ENCODE measurements at places on chromosomes 12 and 14.

DNA sequence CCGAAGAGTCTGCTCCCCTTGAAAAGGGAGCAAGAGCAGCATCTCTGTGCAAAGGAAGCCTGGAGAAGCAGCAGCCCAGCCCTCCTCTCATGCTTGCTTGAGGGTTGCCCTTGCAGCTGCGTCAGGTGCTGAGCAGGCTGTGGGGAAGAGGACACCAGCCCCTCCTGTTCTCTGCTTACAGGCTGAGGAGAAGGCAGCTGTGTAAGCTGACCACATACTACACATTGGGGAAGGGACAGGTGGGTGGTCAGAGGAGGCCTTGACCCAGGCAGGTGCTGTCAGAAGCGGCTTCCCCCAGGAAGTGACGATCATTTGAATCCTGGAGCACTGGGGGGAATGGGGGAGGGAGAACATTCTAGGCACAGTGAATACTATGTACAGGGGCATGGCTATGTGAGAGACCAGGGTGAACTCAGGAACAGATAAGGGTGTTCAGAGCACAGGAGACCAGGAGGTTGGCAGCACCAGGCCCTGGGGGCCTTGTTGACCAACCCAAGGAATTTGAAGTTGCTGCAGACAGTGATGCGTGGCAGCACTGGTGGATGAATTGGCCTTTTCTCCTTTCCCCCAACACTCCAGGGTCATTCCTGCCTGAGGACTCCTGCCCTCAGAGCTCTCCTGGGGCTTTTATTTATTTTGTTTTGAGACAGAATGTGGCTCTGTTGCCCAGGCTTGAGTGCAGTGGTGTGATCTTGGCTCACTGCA lies 2.7 kb upstream of the KLC1 start:
- DNase-seq, result no peak

DNA sequence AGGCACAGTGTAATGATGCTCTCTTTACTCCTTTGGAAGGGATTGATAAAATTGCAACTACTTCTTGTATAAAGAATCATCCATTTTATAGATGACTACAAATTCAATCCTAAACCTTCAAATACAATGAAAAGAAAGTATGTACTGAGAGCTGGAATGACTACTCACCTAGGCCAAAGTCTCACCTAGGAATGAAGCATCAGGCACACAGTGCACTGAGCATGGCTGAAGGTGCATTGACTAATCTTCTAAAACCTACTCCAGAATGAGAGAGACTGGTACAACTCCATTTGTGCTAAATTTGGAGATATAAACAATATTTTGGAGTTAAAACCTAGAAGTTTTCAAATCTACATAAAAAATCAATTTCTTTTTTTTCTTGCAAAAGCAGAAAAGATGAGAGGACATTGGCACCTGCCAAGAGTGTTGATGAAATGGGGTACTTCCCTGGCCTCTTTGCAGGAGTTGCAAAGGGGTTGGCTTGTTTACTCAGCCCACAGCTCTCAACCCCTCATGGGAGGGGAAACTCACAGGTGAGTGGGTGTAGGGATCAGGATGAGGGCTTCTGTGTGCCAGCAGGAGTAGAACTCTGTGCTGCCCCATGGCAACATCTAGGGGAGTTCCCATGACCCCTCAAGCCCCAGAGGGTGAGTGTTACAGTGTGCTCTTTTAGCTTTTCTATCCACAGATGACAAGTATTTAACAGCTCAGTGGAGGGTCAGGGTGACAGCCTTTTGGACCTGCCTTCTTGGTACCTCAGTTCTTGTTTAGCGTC lies 31.3 kb downstream of the CLECL1 start:
- DNase-seq, result no peak

DNA sequence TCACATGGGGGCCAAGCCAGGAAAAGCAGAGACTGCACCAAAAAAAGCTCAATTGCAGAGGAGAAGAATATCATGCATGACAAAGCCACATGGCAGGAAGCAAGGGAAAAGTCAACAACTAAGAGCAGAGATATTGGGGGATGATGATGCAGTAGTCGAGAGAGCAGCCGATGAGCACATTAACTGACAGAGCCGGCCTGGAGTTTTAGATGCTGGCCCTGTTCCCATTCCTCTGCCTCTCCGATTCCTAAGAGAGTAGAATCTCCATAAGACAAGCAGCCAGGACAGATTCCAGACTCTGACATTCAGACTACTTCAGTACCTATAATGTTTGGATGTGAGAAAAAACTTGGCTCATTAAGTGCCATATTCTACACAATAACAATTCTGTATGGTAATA lies 155.9 kb downstream of the KCNH5 start:
- no peak for DNase-seq

DNA sequence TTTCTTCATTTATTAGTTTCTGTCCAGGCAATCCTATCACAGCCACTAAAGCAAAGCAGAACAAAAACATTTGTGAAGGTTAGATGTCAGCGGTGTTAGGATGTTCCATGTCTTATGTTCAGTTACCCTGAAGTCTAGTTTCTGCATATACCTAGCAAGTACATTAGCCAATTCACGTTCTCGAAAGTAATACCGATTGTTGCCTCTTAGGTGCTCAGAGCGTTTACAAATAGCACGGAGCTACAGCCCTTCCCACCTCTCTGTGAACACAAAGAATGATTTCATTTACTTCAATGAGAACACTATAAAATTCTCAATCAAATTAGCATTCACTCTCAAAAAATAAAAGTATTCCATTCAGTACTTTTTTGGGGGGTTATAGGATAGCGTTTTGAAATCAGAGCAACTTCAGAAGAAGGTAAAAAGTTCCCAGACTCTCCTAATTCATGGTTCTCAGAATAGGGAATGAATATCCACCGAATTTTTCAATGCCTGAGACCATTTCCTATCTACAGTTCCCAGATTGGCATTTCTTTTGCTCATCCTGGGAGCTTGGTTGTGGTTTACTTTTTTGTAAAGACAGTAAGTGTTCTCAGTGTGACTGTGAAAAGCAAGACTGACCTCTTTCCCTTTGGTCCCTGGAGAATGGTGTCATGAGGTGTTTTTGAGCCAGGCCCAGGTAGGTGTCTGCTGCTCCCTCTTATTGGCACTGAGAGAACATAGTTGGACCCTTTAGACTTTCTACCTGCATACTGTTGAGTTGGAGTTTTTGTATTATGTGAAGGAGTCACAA lies 488.0 kb upstream of the RGS6 start:
- DNase-seq, result no peak

DNA sequence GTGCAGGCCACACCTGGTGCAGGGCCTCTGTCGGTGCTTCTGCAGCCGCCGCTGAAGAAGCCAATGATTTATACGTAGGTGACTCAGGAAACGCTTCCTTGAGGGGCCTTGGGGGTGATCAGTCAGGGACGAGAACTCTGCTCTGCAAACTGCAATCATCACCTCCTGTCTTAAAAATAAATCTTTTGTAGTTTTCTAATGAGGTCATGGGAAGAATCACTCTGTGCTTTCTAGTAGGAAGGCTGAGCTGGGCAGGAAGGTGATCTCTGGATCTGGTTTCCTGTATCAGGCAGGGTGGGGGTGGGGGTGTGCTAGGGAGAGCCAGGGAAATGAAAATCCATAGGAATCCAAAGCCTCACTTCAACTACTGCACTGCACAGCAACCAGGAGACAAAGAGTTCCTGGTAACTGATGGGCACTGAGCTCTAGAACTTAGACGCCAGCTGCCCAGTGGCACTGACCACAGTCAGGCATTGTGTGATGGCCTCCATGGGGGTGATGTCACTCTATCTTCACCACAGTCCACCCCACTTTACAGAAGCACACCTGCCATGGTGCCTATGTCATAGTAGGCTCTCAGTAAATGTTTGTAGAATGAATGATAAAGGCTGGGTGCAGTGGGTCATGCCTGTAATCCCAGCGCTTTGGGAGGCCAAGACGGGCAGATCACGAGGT lies 292.4 kb upstream of the PWP1 start:
- DNase-seq, result no peak

GRCh38 chr12:95197636-95198035 lies 19.6 kb downstream of the FGD6 start:
- DNase-seq, result no peak
